Progenitor cell of endocrine pancreas (in vitro differentiated cells): ENCODE measurements at places on chromosomes 3 and 15. TPM values are rescaled to one million over a fixed set of nuclear protein-coding genes. Genes with fewer than 3 reads are reported as not detected.
A peak's percentile ranks its signal among the peaks of the same experiment; 100 is the strongest.

The RYR3 gene
- 0.07 and 0.22 TPM in 2 replicates for total RNA-seq

The CCR9 gene
- not detected in 2 replicates for total RNA-seq

The CHSY1 gene
- 33.2 and 36.7 TPM in 2 replicates for total RNA-seq

The CYP8B1 gene
- total RNA-seq: not detected in 2 replicates

The GNB4 gene
- total RNA-seq: 1.4 and 2.6 TPM in 2 replicates

DNA sequence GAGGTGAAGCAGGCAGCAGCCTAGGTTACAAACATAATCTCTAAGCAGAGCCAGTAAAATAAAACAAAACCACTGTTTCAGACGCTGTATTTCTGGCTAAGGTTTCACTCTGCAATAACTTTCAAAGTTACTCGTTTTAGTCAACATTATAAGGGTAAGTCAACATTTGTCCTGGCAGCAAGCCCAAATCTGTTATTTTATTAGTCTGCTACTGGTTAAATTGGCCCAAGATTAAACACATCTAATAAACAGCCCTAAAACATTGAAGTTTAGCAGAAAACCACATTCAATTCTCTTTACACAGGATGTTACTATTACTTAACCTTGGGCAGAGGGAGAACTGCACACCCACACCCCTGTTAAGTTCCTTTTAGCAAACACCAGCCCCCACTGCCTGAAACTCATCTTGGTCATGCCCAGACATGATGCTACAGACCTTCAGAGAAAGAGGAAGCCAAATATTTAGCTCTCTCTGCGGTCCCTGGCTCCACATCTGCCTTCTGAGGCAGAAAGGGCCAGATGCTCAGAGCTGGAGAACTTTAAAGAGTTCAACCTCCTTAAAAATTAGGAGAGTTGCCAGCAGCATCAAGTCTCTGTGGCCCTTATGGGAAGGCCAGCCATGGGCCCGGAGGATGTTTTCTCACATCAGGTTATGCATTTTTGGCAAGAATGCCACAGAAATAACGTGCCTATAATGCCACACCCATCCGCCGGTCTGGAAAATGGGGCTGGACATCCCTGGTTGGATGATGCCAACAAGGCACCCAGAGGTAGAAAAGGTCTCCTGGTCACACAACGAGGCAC lies 17.9 kb downstream of the ARHGEF3 start:
- H3K4me3 ChIP-seq: no peak overlapping the region
- peak overlapping the region; percentile 54 for H3K27ac ChIP-seq
- no peaks in the 10 kb centered on the region for H3K27me3 ChIP-seq
- H3K4me1 ChIP-seq: peaks cover 61% of the 10 kb centered on the region

- no peak overlapping the region for H3K4me3 ChIP-seq
- DNase-seq: no peak
- no peaks in the 10 kb centered on the region for H3K4me1 ChIP-seq
- H3K27ac ChIP-seq: no peak overlapping the region
- no peaks in the 10 kb centered on the region for H3K27me3 ChIP-seq
Measured at GRCh38 chr3:177795216-177795615, 597.9 kb upstream of the TBL1XR1 start.

GRCh38 chr15:92429378-92430068 lies 35.8 kb downstream of the ST8SIA2 start:
- peaks cover 3% of the 10 kb centered on the region for H3K4me1 ChIP-seq
- peak overlapping the region; percentile 51 for H3K27ac ChIP-seq
- H3K36me3 ChIP-seq: peaks cover 7% of the 10 kb centered on the region
- no peaks in the 10 kb centered on the region for H3K27me3 ChIP-seq
- no peak for DNase-seq
- H3K4me3 ChIP-seq: no peak overlapping the region

- no peak for DNase-seq
- H3K4me3 ChIP-seq: no peak overlapping the region
- no peaks in the 10 kb centered on the region for H3K27me3 ChIP-seq
Measured at GRCh38 chr3:8567784-8568575, 66.4 kb downstream of the LMCD1 start.

- H3K4me1 ChIP-seq: no peaks in the 10 kb centered on the region
- no peak for DNase-seq
- no peak overlapping the region for H3K27ac ChIP-seq
- H3K4me3 ChIP-seq: no peak overlapping the region
Measured at GRCh38 chr3:134544316-134544715, 58.5 kb downstream of the CEP63 start.

DNA sequence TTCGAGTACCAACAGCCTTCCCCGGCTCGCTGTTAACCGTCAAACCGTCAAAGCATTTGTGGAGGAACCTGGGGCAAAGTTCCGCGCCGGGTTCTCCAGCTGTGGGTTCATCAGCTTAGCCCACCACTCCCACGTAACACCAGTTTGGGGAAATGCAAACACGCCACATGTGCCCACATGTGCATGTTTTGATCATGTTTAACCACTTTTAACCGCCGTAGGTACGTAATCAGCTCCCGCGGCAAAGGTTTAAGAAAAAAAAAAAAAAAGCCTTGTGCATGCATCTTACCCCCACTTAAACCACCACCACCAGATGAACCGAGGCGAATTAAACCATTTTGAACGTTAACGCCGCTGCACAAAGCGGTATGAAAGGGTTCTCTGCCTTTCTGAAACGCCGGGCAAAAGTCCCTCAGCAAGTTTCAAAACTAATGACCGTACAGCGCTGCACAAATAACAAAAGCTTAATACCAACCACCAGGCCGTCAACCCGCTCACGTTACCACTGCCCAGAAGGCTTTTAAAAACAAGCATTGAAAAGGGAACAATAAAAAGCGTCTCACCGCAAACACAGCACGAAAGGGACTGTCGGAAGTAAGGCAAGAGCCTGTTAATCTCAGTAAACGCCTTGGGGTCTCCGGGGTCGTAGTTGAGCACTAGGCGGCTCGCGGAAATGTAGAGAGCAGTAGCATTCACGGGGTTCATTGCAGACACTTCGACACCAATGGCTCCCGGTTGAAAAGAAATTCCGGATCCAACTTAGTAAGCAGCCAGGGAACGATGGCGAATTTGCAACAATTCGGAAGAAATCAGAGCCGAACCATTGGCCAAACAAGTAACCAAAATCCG lies 1.5 kb downstream of the MSL2 start:
- no peak for DNase-seq
- H3K27ac ChIP-seq: peak overlapping the region; percentile 98
- H3K4me1 ChIP-seq: peaks cover 37% of the 10 kb centered on the region
- peaks cover 2% of the 10 kb centered on the region for H3K36me3 ChIP-seq

DNA sequence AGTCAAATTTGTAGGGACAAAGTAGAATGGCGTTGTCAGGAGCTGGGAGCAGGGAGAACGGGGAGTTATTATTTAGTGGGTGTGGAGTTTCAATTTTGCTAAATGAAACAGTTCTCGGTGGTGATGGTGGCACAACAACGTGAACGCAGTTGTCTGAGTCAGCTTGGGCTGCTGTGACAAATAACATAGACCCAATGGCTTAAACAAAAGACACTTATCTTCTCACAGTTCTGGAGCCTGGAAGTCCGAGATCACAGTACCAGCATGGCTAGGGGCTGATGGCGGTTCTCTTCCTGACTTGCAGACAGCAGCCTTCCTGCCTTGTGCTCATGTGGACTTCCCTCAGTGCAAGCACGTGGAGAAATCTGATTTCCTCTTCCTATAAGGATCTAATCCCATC lies 90.2 kb downstream of the CHSY1 start:
- H3K27me3 ChIP-seq: no peaks in the 10 kb centered on the region
- H3K4me1 ChIP-seq: no peaks in the 10 kb centered on the region
- H3K36me3 ChIP-seq: peaks cover 3% of the 10 kb centered on the region
- DNase-seq: no peak
- no peak overlapping the region for H3K4me3 ChIP-seq
- H3K27ac ChIP-seq: no peak overlapping the region

DNA sequence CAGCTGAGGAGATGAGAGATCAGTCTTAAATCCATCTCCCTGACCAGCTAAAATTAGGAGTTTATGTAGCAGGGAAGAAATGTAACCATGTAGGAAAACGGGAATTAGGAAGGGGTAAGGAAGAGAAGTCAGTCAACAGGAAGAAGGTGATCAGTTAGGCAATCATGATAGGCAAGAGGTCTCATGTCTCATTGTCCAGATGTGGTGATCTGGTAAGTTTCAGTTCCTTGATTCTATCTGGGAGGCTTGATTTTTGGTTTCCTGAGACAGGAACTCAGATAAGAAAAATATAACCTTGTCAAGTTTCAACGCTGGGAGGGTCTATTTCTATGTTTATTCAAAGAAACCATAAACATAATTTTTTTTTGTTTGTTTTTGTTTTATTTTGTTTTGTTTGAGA lies 40.3 kb upstream of the TBC1D5 start:
- peaks cover 2% of the 10 kb centered on the region for H3K4me1 ChIP-seq
- H3K36me3 ChIP-seq: no peaks in the 10 kb centered on the region
- no peaks in the 10 kb centered on the region for H3K27me3 ChIP-seq

- no peak for DNase-seq
- no peak overlapping the region for H3K4me3 ChIP-seq
- H3K36me3 ChIP-seq: peaks cover 9% of the 10 kb centered on the region
- H3K27me3 ChIP-seq: no peaks in the 10 kb centered on the region
- H3K27ac ChIP-seq: no peak overlapping the region
Measured at GRCh38 chr3:33848624-33849347, 50.4 kb downstream of the PDCD6IP start.

- H3K27ac ChIP-seq: no peak overlapping the region
- H3K4me3 ChIP-seq: no peak overlapping the region
- H3K36me3 ChIP-seq: peaks cover 2% of the 10 kb centered on the region
- H3K27me3 ChIP-seq: peaks cover 5% of the 10 kb centered on the region
- no peak for DNase-seq
Measured at GRCh38 chr3:55584716-55585368, 97.7 kb upstream of the WNT5A start.

GRCh38 chr3:2525968-2526367 lies 427.3 kb downstream of the CNTN4 start:
- no peak overlapping the region for H3K4me3 ChIP-seq
- H3K27me3 ChIP-seq: no peaks in the 10 kb centered on the region
- H3K36me3 ChIP-seq: no peaks in the 10 kb centered on the region
- no peak for DNase-seq

DNA sequence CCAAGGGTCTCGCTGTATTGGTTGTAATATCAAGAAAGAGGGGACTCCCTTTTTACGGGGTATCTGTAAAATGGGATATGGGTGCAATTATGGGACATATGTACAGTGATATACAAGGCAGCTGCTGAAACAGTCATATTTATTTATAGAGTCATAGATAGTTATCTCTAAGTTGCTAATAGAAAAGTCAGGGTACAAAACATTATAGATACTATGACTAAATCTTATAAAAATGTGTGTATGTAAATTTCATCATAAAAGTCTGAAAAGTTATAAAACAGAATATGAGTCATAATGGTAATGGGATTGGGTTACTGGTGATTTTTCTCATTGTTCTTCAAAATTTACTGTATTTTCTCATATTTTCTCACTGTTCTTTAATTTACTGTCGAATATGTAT lies 344.9 kb upstream of the SLCO3A1 start:
- no peak overlapping the region for H3K4me3 ChIP-seq
- peaks cover 3% of the 10 kb centered on the region for H3K27me3 ChIP-seq
- no peak overlapping the region for H3K27ac ChIP-seq
- DNase-seq: no peak
